ENCODE measurements at places on chromosomes 1 and 21.

DNA sequence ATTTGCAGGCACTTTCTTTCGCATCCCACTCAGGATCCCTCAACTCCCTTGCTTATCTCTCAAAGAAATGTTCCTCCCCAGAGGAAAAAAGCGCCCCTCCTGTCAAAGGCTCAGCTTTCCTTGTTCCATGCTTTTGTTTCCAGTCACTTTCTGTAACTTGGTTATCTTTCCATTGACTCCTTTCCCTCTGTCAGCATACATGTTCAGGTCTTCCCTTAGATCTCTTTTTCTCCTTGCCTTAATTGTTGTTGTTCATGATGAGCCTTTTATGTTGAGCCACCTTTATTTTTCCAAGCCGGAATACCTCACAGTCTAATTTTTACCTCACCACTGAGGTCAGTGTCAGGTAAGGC lies 46.5 kb upstream of the PODN start:
- DNase-seq = no peak

DNA sequence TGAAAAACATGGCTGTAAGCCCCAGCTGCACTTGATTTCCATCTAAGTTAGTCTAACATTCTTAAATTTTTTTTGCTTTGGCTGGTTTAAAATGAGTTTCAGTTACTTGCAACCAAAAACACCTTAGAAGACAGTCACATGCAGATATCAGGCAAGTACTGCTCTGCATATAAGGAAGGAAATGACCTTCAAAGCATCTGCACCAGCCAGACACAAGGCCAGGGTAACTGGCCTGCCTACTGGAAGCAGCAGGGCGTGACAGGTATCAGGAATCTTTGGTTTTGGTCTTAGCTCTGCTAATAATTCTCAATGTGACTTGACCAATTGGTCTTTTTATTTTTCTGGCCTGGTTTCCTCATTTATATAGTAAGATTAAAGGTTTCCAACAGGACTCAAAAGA lies 33.5 kb downstream of the SCYL3 start:
- DNase-seq = no peak

GRCh38 chr21:46674430-46675007 lies 39.0 kb downstream of the PRMT2 start:
- DNase-seq = no peak

- DNase-seq = no peak
Observed at GRCh38 chr1:86741947-86742572, 37.7 kb downstream of the SH3GLB1 start.

DNA sequence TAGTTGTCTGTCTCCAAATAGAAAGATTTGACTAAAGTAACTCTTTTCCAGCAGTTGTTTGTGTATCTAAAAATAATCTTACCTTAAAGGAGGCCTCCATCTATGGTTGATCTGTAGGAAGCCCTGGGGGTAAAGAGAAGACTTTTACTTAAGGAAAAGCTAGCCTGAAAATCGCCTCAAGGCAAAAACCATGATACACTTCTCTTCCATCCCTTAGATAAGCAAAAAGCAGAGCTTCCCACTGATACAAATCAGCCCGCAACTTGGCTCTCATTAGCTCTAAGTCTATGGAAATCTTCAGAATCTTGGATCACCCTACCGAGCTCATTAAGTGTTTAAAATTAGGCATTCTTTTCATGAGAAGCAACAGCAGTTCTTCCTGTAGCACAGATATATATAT lies 576.9 kb upstream of the PTBP2 start:
- DNase-seq = no peak

DNA sequence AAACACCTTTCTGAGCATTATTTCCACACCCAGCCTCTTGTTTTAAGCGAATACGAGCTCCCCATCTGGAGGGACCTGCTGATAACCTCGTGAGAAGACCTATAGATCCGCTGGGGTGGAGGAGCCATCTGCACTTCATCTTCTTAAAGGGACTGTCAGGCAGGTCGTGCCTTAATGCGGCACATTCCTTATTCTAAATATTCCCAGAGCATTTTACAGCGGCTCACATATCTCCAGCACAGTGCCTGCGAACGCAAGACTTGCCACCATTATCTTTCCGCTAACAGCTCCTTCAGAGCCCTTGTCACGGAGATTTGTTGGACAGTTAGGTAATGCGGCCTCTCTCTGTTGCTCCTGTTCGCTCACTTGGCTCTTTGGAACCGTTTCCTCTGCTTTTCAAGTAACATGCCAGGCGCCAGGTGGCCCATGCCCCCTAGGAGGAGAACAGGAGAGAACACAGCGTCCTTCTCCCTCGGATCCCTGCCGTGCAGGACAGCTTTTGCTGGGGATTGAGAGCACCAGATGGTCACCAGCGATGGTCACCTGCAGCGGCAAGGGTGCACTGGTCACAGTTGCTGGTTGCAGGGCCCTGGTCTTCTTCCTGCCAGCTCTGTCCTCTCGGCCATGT lies 162.4 kb downstream of the PGBD5 start:
- no peak for DNase-seq

GRCh38 chr21:31290765-31291164 lies 53.3 kb downstream of the TIAM1 start:
- DNase-seq = no peak

GRCh38 chr1:167022384-167022783 lies 33.3 kb downstream of the MAEL start:
- DNase-seq = no peak

GRCh38 chr1:197356723-197357533 lies 88.9 kb downstream of the CRB1 start:
- no peak for DNase-seq

GRCh38 chr1:147760481-147761260 lies at the start of gene GJA5:
Gene GJA5 (minus strand): TSS chr1:147760602. CDS start chr1:147759238, 1,364 bp downstream.
- DNase-seq = no peak

DNA sequence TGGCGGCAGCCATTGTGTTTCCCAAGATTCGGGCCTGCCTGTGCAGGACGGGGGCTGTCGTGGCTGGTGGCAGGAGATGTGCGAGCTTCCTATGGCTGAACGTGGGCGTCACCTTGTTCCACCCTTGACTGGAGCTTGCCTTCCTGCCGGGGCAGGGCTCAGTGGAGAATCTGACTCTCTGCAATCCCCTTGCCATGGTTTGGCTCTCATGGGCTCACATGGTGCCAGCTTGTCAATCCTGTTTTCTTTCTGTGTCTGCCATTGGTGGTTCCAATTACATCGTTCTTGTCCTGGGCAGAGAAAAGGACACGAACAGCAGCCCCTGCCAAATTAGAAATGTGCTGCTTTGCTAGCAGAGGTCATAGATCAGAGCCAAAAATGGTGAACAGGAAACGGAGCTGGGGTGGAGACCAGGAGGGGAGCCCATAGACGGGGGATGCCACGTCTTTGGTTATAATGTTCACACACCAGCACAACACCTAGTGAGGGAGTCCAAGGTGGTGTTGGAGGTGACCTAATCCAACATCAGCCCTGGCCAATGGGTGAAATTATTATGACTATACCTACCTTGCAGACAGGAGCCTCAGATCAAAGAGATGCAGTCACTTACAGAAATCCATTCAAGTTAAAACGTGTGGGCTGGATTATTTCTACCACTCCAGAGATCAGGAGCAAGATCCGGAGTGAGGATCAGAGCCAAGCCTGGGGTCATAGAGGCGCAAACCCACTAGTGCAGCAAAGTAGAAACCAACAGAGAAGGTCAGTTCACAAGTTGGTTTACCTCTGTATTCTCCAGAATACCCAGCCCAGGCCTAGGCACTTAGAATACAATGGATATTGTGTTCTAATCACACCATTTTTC lies 253.1 kb downstream of the SIPA1L2 start:
- no peak for DNase-seq

DNA sequence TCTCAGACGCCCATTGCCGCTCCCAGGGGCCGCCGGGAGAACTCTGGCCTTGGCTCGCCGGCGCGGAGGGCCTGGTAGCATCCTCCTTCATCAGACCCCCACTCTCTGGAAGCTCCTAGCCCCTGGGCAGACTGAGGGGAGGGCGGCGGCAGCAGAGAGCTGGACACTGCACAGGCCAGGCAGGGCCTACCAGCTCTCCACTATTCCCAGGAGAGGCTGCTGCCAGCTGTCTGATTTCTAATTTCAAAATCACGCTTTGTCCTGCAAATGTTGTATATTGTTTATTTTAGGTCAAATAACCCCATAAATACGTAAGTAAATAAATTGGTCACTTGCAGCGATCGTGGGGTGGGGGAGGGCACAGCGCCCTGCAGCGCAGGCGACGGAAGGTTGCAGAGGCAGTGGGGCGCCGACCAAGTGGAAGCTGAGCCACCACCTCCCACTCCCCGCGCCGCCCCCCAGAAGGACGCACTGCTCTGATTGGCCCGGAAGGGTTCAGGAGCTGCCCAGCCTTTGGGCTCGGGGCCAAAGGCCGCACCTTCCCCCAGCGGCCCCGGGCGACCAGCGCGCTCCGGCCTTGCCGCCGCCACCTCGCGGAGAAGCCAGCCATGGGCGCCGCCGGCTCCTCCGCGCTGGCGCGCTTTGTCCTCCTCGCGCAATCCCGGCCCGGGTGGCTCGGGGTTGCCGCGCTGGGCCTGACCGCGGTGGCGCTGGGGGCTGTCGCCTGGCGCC lies at the start of gene MTARC1:
MTARC1 (plus strand) TSS at position 577 of the 732 bp plus-strand sequence; CDS start at position 609, 32 bp downstream.
- DNase-seq = no peak

DNA sequence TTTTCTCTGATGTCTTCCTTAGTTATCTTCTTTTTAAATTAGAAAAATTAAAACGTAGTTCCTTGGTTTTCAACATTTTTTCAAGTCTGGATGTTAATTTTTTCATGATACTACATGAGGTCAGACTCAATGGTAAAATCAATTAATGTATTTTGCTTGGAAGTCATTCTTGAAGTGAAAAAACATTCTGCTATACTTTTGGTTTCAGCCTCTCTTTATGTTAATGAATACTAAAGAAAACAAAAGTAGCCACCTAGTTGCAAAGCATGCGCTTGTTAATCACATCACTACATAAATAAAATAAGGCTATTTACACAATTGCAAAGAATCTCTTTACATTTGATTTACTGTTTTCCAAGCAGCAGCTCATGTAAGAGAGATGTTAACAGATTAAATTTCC lies 170.4 kb downstream of the LIPI start:
- no peak for DNase-seq

GRCh38 chr1:156705918-156706656 lies 704 bp upstream of the CRABP2 start:
- DNase-seq = peak; percentile 84

GRCh38 chr1:61081686-61082310 lies 563 bp upstream of the NFIA start:
- no peak for DNase-seq

- DNase-seq = no peak
Observed at GRCh38 chr1:198359024-198359653, 181.3 kb downstream of the ATP6V1G3 start.

All from omental fat pad (tissue), 4 donors.